RWPE1 (cell line): ENCODE measurements at places on chromosomes 5 and 9.

DNA sequence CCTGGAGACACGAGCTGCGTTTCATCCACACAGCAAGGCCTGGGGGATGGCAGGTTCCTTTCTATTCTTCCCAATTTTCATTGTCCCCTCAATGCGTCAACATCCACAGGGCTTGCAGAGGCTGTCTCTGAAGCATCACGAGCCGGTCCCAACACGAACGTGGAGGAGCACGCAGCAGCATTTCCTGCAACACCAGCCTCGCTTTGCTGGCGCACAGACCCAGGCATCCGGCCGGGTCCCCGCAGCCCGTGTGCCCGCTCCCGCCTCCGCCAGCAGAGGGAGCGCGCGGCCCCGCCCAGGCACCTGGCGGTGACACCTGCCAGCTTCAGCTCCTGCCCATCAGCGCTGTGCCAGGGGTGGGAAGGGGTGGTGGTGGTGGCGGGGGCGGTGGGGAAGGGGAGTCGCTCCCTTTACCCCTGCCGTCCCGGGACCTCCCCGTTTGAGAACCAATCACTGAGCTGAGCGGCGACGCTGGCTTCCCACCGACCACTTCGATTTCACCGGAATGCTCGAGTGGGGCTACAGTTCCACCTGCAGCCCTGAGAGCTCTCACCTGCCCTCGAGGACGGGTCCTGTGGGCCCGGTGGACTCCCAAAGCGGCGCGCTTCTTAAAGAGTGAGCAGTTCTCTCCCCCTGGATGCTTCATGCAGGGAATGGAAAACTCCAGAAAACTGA, 464.5 kb downstream of the ICE1 start:
- DNase-seq, result peak; percentile 17

GRCh38 chr5:32679218-32679617, 31.9 kb upstream of the NPR3 start:
- peak; percentile 24 for DNase-seq

DNA sequence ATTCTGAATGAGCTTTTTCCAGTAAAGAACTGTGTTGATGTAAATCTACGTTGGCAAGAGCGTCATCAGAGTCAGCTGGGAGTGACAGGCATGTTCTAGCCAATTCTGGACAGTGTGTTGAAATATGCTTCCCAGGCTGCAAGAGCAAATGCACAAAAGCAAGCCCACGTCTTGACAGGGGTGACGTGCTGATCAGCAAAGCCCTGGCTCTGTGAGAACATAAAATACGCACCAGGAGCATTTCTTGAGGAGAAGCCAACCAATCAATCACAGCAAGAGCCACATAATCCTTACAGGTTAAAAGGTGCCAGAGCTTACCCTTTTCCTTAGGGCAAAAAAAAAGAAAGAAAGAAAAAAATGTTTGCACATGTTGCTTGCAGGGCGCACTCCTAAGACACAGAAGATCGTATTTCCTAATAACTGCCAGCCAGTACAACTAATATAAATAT, 148.1 kb downstream of the PDE4D start:
- peak; percentile 86 for DNase-seq

DNA sequence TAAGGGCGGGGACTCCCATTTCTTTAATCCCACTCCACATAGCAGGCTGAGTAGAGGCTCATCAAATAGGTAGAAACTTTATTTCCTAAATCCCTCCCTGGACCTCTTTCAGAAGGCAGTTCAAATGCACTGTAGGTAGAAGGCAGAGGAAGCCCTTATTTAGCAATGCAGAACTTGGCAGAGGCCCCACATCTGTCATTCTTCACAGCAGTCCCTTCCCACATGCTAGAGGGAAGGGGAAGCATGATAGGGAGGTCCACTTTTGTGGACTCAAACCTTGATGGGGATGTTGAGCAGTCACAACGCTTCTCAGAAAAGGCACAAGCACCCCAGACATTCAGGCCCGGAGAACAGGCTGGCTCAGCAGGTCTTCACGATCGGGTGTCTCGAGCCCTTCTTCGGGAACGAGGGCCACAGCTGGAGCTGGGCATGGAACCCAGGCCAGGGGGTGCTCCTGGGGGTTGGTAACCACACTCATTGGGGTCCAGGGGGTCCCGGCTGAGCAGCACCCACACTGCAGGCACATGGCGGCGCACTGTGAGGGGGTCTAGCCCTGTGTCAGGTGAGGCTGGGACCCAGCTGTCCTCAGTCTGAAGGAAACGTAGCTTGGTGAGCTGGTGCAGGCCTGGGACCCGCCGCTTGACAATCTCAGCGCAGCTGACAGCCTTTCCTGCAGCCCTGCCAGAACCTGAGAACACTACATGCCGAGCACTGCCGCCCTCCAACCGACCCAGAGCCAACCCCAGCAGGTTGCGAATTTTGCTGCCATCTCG, 1.3 kb downstream of the RPP25L start:
- DNase-seq, result no peak

GRCh38 chr5:151021746-151022145, 1.4 kb downstream of the GPX3 start:
- no peak for DNase-seq

DNA sequence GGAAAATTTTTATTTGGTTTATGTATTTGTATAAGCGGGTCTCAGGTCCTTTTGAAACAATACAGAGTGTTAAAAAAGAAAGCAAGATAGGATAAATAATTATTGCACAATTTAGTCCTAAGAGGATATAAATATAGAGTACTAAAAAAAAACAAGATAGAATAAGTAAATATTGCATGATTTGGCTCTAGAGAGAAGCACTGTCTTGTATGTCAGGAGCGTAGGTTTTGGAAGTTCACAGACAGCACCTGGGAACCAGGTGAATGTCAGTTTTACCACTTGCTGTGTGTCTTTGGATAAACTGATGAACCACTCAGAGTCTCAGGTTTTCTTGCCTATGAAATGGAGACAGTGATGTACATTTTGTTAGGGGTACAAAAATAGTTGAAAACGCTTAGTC, 266.2 kb upstream of the ADAMTSL1 start:
- DNase-seq, result no peak

DNA sequence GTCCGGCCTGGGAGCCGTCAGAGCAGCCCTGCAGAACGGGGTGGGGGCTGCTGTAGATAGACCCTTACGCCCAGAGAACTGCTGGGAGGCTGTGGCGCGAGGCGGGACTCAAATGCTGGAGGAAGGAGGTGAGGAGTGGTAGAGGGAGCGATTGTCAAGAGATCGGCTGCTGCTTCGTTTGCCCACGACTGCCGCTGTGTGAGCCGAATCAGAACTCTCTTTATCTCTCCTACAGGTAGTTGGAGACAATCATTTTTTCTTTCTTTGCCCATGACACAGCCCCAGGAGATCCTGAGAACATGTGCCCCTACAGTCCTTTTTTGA, 456 bp downstream of the ZNF79 start:
- no peak for DNase-seq

DNA sequence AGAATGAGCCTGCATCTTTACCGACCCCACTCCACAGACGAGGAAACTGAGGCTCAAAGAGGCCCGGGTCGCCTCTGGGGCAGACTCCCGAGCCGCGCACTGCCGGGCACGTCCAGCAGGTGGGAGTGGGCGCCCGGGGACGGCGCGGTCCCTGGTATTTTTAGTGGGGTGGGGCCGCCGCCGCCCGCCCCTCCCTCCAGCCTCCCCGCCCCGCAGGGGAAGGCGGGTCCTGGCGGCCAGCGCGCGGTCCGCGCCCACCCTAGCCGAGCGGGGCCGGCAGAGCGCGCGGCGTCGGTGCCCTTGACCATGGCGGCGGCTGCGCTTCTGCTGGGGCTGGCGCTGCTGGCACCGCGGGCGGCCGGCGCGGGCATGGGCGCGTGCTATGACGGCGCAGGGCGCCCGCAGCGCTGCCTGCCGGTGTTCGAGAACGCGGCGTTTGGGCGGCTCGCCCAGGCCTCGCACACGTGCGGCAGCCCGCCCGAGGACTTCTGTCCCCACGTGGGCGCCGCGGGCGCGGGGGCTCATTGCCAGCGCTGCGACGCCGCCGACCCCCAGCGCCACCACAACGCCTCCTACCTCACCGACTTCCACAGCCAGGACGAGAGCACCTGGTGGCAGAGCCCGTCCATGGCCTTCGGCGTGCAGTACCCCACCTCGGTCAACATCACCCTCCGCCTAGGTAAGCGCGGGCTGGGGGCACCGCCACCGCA, at the start of gene LAMC3:
Gene LAMC3, plus strand, starts transcription at position 266 of the 710 bp plus-strand sequence. Its CDS starts 41 bp downstream, at position 307.
- DNase-seq, result peak; percentile 69

- DNase-seq, result peak; percentile 80
Measured at GRCh38 chr9:94867842-94868312, 141.4 kb downstream of the AOPEP start.

- DNase-seq, result peak; percentile 16
Measured at GRCh38 chr9:80605129-80605528, 1033.4 kb downstream of the TLE4 start.
